ENCODE measurements at places on chromosomes 5 and 9.

- DNase-seq, result no peak
Measured at GRCh38 chr9:18939943-18940342, 93.1 kb downstream of the SAXO1 start.

- no peak for DNase-seq
Measured at GRCh38 chr5:180470966-180471582, 23.1 kb upstream of the CNOT6 start.

DNA sequence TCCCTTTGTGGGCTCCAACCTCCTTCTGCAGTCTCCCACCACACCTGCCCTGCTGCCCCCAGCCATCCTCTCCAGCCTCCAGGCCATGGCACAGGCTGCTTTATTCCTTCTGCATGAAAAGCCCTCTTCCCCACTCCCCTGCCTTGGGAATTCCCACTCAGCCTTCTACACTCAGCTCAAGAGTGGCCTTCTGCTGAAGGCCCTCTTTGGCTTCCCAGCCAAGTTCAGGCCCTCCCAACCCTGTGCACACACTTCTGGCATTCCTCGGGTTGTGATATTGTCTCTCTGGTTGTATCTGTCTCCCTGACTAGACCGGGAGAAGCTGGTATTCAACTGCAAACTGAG, 5.7 kb downstream of the SHB start:
- no peak for DNase-seq

GRCh38 chr5:74206579-74207550, 433.7 kb downstream of the ENC1 start:
- no peak for DNase-seq

DNA sequence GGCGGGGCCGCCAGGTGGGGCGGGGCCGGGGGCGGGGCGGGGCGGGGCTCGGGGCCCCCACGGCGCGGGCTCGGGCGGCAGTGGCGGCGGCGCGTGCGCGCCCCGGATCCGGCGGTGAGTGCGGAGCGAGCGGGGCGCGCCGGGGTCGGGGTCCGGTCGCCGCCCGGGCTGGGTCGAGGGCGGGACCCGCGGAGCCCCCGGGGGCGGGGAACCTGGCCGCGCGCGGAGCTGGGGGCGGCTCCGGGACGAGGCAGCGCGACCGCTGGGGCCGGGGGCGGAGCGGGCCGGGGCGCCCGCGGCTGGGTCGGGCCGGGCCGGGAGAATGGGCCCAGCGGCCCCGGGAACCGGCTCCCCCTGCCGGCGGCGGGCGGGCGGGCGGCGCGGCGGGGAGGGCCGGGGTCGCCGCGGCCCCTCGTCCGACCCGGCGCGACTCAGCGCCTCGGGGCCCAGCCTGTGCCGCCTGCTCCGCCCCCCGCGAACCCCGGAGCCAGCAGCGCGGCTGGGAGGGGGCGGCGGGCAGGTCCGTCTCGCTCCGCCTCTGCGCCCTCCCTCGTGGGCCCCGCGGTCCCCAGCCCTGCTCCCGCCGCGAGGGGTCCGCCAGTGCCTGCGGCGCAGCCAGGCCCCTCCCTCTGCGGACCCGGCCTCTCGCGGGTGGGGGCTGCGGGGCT, 3.1 kb downstream of the EGFL7 start:
- no peak for DNase-seq

GRCh38 chr5:151083081-151083676, 2.3 kb upstream of the TNIP1 start:
- DNase-seq, result no peak

Measured in SK-N-MC (cell line).